ENCODE measurements at places on chromosomes 3 and 15.

DNA sequence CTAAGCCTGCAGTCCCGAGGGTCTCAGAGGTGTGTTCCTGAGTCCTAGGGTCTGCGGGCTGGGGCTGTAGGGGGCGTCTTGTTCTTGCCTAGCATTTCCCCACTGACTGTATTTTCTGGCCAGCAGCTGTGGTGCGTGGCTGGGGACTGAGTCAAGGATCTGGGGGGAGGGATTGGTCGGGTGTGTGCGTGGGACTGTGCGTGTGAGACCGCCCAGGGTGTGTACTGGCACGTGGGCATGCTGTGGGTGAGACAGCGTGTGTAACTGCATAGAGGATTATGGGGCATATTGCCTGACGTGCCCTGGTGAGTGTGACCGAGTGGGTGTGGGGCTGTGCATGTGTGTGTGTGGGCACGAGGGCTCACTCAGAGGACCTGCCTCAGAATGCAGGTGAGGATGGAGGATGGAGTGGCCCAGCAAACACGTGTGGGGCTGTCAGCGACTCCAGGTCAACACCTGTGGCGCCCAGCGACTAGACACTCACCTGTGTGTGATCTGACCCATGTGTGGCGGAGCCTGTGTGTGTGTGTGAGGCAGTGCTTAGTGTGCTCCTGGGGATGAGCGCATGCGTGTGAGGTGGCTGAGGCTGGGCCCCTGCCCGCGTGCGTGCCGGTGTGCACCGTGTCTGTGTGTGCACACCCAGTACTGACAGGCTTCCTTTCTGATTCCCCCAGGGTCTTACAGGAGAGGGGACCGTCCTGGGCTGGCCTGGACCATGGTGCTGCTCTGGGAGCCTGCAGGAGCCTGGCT lies 20.9 kb downstream of the FBLN2 start:
- DNase-seq = no peak

GRCh38 chr3:9111866-9112265 lies 137.6 kb downstream of the SRGAP3 start:
- no peak for DNase-seq

DNA sequence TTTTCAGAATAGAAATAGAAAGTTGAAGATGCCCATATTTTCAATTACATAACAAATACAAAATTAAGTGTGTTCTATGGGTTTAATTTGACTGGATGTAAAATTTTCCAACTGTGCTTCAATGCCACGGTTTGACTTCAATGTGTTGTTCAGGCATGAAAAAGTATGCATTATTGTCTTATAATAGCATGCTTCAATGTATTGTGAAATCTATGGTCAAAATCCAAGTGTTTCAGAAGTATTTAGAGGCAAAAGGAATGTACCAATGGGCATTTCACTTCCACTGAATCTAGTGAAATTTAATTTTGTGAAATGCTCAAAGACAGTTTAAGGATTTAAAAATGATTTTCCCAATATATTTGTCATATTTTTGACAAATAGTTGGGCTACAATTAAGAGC lies 16.0 kb downstream of the NEK10 start:
- DNase-seq = no peak

GRCh38 chr3:106206146-106206545 lies 337.3 kb upstream of the CBLB start:
- no peak for DNase-seq

GRCh38 chr3:37562876-37563275 lies 298.8 kb upstream of the CTDSPL start:
- no peak for DNase-seq

GRCh38 chr15:65385870-65386258 lies 8.1 kb upstream of the IGDCC3 start:
- no peak for DNase-seq

DNA sequence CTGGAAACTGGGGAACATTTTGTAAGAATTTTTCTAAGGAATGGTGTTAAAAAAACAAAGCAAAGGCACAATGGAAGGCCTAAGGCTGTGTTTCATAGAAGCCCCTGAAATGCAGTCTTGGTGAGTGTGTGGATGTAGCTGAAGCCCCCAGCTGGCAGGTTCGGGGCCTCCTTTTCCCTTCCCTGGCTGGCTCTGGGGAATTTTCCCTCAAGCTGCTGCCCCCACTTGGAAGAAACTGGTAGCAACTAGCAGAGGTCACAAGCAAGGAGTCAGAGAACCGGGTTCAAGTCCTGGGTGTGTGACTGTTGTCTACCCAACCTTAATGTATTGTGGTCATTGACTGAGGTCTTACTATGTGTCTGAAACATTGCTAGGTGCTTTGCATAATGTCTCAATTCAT lies 85.3 kb upstream of the MYZAP start:
- no peak for DNase-seq

GRCh38 chr3:170483485-170484262 lies 65.0 kb downstream of the CLDN11 start:
- DNase-seq = no peak

- DNase-seq = no peak
Measured at GRCh38 chr15:80619680-80620079, 75.4 kb upstream of the ABHD17C start.

DNA sequence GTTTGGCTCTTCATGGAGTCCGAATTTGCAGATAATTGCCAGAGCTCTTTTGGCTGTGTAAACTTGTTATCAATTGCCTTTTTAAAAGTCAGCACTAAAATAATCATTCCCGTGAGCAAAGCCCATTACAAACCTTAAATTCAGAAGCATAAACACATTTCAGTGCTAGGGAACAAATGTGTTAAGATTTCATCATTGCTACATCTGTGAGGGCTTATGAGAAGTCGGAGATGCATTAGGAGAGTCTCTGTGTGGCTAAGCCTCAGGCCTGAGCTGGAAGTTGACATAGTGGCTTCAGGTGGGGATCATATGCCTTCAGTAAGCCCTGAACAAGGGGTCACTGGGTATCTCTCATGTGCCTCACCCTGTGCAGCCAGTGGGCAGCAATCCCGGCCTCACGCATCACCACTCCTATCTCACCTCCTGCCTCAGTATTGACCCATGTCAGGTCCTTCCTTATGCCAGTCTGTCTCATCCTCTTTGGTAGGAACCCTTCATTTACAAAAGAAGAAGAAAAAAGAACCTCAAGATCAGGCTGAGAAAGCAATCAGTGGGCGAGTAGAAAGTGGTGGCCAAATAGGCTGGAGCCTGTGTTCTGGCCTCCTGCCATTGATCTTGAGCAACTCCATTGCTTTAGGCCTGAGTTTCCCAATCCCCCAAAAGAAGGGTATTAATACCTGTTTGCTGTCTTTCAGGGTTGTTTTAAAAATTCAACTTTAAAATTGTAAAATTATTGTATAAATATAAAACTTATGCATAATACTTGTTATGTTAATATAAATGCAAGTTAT lies 233.5 kb downstream of the IL20RB start:
- DNase-seq = no peak

GRCh38 chr15:58453931-58454793 lies 22.4 kb downstream of the LIPC start:
- no peak for DNase-seq

GRCh38 chr15:79682851-79683288 lies 213.9 kb downstream of the MTHFS start:
- DNase-seq = no peak

- no peak for DNase-seq
Measured at GRCh38 chr3:44988073-44988472, 12.0 kb downstream of the EXOSC7 start.

- DNase-seq = no peak
Measured at GRCh38 chr3:69353503-69353902, 32.4 kb downstream of the FRMD4B start.

- no peak for DNase-seq
Measured at GRCh38 chr3:11198495-11198894, 44.2 kb downstream of the HRH1 start.

GRCh38 chr3:171959532-171960089 lies 79.8 kb upstream of the FNDC3B start:
- DNase-seq = no peak

DNA sequence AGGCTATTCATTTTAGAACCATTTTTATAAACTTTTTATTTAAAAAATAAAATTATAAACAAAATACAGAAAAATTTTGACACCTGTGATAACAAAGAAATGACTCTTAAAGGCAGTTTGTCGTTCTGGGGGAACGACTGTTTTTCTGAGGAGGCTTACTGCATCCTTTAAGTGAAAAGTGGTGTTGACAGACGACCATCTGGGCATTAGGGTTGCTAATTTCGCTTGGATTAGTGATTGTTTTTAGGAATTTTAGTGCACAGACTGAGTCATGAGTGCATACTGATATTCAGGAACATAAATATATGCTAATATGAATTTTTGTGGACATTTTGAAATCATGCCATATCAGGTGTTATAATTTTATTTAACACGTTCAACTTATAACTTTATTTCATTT lies 28.5 kb downstream of the OSTN start:
- no peak for DNase-seq

DNA sequence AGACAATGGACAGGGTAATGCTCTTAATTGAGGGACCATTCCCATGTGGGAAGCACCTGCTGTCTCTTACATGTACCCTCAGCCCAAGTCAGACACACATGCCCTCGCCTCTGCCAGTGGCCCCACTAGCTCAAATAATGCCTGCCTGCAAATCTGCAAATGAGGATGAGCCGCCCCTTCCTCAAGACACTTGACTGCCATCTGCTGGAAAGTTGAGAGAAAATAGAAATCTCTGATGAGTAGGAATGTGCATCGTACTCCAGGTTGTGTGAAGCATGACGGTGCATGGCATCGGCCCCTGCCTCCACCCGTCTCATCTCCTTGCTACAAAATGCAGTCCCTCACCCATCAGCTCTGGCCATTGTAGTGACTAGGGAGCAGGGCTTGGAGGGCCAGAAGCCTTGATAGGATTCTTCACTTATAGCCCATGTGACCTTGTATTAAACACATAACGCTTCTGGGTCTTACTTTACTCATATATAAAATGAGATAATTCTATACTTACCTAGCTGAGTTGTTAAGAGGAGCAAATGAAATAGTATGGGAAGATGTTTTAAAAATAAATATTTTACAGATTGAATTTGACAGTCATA lies 6.3 kb upstream of the SCN5A start:
- DNase-seq = no peak
